H7 (cell line): ENCODE measurements at places on chromosomes 1 and 21.

DNA sequence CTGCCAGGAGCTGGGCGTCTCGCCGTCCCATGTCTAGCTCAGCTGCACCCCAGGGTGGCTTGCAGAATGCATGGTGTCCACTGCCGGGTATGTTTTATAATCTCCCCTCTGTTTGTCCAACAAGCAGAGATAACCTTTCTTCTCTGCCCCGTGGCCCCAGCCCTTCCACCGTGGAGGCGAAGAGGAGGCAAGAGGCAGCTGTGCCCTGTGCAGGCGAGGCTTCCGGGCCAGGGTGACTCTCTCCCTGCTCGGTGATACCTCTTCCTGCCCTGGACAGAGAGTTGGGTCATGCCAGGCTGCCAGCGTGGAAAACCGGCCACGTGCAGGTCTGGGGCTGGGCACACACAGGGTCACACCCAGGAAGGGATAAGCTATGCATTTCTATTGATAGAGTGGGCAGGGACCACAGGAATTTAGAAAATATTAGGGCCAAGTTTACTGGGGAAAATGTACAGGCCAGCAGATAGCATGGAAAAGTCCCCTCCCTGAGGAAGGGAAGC is at the start of gene TFF2:
TFF2 (minus strand) TSS at position 68 of the 500 bp plus-strand sequence; CDS start at position 31, 37 bp downstream.
- DNase-seq, result no peak

- no peak for DNase-seq
Measured at GRCh38 chr1:158731707-158732106, 11.2 kb upstream of the OR6K3 start.

- DNase-seq, result no peak
Measured at GRCh38 chr1:245045087-245045881, 109.5 kb upstream of the KIF26B start.

DNA sequence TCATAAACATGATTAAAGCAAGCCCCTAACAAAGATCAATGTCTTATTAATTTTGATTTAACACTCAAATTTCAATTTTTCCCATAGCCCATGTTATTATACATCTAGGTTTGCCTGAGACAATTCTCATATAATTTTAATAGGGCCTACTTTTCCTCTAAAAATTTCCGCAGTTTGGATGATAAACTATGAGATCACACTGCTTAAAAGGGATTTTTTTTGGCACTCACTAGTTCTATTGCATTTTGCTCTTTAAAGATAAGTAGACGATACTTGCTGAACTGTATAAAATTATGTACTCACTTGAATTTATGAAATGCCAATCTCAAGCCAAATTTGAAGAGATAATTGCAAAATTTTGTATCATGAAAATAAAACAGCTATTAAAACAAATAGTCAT is 480.4 kb upstream of the ZRANB2 start:
- no peak for DNase-seq

GRCh38 chr1:231592809-231593208 is 33.8 kb upstream of the DISC1 start:
- no peak for DNase-seq

GRCh38 chr1:183693521-183693920 is 40.4 kb upstream of the APOBEC4 start:
- DNase-seq, result no peak

DNA sequence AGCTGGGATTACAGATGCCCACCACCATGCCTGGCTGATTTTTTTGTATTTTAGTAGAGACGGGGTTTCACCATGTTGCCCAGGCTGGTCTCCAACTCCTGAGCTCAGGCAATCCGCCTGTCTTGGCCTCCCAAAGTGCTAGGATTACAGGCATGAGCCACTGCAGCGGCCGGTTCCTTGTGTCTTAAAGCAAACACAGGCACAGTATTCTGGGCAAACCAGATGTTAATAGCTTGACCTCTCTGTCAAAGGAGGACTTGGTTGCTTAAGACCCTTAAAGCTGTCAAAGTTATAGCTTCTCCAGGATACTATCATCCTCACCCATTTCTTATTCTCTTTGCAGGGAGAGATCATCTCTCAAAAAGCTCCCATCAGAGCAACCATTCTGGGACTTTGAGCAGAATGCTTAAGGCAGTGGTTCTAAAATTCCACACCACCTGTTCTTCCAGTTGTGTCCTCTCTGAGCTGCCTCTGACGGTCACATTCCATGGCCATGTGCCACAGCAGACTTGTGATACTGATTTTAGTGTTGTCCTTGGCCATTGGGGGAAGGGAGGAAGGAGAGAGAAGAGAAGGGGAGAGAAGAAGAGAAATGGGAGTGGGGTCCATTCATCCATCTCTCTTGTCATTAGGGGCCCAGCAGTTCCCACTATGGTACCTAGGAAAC is 81.8 kb downstream of the PBX1 start:
- DNase-seq, result no peak

DNA sequence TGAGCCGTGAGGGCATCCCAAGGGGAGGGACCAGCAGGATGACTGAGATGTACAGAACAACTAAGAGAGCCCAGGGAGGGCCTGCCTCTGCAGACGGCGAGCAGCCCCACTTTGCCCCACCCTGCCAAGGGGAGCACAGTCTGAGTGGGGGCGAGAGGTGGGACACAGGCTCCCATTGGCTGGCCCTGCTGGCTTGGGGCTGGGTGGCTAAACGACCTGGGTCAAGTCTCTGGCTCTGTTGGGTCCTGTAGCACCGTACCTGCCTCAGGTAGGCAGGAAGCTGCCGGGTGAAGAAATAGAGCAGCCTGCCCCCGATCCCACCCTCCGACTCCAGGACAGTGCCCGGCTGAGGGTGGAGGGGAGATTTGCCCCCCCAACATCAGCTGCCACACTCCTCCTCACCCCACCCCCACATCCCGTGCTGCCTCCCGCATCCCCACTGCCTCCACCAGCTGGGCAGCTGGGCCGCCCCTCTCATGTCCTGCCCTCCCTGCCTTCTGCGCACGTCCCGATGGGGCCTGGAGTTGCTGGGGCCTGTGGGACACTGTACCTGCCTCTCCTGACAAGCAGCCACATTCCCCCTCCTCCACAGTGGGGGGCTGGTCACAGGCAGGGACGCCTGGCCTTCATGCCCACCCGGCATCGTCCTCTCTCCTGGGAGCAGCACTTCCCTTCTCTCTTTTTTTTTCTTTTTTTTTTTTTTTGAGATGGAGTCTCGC is 12.6 kb upstream of the PLEKHG5 start:
- peak; percentile 64 for DNase-seq

GRCh38 chr1:59879996-59880505 is 46.5 kb downstream of the CYP2J2 start:
- DNase-seq, result no peak

GRCh38 chr1:203331224-203331623 is 19.7 kb downstream of the FMOD start:
- no peak for DNase-seq

DNA sequence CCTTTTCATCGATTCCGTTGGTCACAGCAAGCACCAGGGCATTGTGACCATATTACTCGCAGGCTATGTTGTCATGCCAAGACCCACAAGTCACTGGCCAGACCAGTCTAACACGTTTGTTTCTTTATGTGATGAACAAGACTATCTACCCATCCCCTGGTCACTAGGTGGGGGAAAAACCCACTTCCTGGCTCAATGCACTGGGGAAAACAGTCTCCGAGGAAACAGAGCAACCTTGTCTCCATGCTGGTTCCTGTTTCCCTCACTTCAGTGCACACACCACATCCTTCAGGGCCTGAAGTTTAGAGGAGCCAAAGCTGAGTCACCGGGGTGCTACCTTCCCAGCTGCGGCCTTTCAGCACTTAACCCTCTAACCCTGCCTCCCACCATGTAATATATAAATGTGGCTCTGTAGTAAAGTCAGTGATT is 20.9 kb downstream of the ERICH3 start:
- DNase-seq, result no peak

DNA sequence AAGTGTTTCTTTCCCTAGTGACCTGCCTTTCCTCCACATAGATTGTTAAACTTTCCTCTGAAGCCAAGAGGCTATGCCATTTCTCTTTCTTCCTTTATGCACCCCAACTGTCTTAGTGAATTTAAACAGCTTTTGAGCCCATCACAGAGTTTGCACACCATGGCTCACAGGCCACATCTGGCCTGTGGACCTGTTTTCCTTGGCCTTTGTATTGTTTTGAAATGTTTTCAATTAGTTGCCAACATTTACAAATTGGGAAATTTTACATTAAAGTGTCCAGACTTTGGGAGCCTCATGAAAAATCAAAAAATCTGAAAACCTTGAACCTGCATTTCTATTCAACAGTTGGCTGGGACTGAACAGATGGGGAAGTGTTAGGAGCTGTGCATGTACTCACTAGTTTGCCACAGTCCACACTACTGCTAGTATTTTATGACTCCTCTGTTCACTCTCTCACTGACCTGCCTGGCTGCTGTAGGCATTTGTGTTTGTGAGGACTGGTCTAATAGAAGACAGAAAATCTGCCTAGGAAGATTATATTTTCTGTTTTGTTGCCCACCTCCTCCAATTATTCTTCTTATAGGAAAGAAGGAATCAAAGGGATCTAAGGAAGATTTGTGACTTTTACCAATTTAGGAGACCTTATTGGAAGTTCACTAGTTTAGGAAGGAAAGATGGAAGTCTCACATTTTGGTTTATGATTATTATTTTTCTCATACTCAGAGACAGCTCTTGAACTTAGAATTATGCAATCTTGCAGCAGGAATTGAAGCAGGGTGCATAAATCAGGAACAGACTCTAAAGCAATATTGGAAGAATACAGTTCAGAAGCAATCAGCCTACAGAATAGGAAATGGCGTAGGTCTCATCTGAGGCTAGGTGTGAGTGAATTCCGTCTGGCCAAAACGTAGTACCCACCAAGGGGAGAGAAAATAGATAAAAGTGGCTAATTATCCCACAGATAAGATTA is 134.7 kb downstream of the HLX start:
- no peak for DNase-seq

- no peak for DNase-seq
Measured at GRCh38 chr21:32207406-32207716, 71.5 kb downstream of the MIS18A start.

DNA sequence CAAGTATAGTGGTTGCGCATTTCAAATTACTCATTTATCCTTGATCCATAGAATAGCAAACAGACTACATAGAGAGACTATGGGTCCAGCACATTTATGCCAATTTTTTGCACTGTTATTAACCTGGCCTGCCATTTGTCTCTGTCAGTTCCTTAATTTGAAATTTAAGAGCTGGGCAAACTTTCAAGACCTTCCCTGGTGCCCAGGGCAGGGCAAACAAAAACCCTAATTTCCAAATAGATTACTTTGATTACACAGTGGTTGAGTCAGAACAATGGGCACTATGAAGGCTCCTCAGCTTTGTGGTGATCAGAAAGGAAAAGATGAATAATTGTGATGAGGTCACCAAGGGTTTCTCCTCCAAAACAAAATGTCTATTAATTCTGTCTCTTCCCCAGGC is 80.6 kb downstream of the TNFSF18 start:
- no peak for DNase-seq

DNA sequence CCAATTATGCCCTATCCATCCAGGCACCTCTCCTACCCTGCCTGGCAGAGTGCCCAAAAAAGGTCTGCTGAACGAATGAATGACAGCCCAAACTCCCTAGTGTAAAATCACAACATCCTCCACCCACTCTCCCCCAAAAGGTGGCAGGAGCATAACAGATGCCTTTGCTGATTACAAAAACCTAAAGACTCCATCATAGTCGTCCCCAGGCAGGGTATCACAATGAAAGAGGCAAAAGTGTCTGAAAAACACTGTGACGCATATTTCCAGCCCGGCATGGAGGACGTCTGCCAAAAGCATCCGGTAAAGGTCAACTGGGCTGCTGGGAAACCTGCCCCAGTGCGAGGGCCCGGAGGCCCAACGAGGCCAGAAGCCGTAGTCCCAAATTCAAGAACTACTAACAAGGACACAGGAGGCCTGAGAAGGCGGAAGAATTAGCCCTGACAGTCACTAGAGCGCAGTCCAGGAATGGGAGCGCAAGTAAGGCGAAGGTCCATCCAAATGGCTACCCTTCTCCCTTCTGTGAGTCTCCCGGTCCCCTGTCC is 576 bp downstream of the SMIM12 start:
- DNase-seq, result peak; percentile 23

- no peak for DNase-seq
Measured at GRCh38 chr1:72432645-72433267, 150.4 kb upstream of the NEGR1 start.

DNA sequence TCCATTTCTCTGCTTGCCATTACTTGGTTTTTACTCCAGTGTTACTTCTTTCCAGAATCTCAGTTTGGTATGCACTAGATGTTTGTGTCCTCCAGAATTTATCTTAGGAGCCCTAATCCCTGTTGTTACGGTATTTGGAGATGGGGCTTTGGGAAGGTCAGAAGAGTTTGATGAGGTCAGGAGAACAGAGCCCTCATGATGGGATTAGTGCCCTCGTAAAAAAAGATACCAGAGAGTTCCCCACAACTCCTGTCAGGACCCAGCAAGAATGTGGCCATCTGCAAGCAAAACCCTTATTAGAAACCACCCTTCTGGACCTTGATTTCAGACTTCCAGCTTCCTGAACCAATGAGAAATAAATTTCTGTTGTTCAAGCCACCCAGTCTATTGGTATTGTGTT is 98.0 kb downstream of the ADAMTS1 start:
- no peak for DNase-seq

DNA sequence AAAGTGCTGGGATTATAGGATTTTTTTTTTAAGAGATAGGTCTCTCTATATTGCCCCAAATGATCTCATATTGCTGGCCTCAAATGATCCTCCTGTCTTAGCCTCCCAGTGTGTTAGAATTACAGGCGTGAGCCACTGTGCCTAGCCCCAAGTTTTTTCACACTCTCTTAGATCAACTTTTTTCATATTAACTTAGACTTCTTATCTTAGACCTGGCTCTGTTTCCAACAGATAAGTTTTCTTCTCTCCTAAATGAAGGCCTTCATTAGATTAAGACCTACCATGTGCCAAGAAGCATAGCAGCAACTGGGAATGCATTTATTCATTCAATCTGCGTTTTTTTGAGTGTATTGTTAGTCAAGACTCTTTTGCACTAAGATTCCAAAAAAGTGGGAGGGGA is 20.2 kb upstream of the HTR1D start:
- no peak for DNase-seq

- DNase-seq, result no peak
Measured at GRCh38 chr1:155279268-155279667, 2.0 kb downstream of the HCN3 start.

- DNase-seq, result no peak
Measured at GRCh38 chr1:222890716-222891115, 75.9 kb downstream of the DISP1 start.

DNA sequence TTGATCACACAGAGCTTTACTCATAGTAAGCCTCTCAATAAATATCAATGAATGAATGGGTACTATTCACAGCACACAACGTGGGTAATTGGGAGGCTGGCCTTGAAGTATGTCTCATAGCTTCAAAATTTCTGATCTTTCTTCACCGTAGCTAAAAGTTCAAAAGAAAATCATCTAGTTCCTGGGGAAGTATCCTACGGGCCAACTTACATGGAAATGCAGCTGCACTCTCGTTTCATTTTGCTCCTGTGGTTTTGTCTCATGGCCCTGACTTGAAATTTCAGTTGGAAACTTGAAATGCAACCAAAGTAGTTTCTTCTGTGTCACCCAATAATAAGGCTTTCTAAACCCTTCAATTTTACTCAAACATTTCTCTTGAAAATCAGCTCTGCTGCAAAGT is 76.1 kb upstream of the CNIH3 start:
- no peak for DNase-seq
